Stimulated activated CD4-positive, alpha-beta T cell treated with anti-CD3 and anti-CD28 coated beads, TNF-alpha, amount 100 ng/mL, for 1 hour (primary cell): ENCODE measurements at places on chromosomes 11 and 22.

GRCh38 chr11:34976496-34977088 lies 60.2 kb downstream of the PDHX start:
- no peak for DNase-seq

GRCh38 chr11:95531116-95531515 lies 258.5 kb downstream of the FAM76B start:
- DNase-seq, result no peak

DNA sequence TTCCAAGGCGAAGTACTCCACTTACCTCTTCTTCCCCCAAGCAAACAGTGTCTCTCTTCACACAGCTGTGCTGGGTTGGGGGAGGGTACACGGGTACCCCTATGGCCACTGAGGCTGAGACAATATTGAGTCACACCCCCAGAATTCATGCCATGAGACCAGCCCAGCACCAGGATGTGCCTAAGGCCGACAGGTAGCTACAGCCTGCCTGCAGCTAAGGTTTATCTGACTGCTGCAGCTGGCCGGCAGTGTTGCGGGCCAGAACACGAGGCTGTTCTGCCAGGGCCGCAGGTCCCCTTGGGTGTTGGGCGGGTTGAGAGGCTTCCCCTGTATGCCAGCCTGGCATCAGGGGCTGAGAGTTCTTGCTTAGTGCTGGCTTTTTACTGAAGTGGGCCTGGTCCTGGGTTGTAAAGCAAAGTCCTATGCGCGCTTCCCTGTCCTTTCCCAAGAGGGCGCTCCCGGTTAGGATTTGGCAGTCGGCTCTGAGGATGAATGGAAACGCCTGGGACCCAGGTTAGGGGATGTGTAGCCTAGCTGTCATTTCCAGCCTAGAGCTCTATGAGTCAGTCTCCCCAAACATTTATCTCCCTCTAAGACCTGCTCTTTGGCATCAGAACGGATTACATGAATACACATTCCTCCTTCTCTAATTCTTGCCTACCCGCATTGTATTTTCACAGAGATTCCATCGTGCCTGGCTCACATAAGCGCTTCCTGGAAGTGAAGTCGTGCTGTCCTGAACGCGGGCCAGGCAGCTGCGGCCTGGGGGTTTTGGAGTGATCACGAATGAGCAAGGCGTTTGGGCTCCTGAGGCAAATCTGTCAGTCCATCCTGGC lies 7.1 kb downstream of the USP18 start:
- DNase-seq, result no peak

DNA sequence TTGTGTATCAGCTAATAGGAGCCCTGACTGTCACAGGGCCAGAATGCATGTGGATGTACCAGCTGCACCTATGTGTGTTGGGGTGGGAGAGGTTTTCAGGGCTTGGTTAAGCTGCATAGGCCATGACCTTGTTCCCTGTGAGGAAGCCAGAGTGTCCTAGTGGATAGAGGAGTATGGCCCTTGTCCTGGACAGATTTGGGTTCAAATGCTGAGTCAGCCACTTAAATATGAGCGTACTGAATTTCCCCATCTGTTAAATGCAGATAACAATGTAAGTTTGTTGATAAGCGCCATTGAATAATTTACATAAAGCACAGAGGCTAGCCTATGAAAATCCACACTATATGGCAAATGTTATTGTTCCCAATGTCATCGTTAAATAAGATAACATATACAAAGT lies 74.4 kb downstream of the PANX1 start:
- no peak for DNase-seq
